ENCODE measurements at places on chromosomes 1 and 21.

- no peak for DNase-seq
Observed at GRCh38 chr1:205088341-205088740, 4.1 kb upstream of the TMEM81 start.

- no peak for DNase-seq
Observed at GRCh38 chr1:201554789-201555592, 16.1 kb downstream of the NAV1 start.

- DNase-seq, result no peak
Observed at GRCh38 chr1:241848686-241849344, 811 bp downstream of the EXO1 start.

GRCh38 chr1:15621975-15622374 is 4.7 kb downstream of the DDI2 start:
- no peak for DNase-seq

DNA sequence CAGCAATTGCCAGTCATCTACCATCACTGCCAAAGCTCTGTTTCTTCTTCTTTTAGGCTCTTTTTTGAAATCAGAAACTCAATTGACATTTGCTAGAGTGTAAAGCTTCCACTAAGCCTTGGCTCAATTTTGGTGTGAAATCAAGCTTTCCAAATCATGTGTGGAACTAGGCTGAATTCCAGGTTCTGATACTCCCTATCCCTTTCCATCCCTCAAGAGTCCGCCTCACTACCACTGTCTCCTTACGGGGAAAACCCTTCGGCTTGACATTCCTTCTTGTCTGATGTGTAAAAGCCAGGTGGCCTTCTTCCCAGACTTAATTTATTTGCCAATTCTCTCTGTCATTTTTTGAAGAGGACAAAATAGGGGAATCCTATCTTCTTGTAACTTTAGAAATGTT is 47.2 kb upstream of the PRMT6 start:
- no peak for DNase-seq

DNA sequence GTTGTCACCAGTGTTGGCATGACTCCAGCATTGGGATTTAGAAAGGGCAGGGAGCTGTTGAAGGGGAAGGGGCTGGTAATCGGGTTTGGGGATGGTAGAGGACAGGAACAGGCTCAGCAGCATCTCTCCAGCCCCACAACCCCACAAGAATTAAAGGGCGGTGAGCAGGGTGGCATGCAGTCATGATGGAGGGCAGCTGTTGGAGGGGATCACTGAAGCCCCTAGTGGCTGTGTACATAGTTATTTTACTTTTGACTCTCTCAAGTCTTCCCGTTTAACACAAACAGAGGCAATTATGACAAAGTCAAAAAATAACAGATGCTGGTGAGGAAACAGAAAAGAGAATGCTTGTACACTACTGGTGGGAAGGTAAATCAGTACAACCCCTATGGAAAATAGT is 213.8 kb downstream of the URB2 start:
- DNase-seq, result no peak

- no peak for DNase-seq
Observed at GRCh38 chr1:7425229-7425628, 345.9 kb upstream of the VAMP3 start.

DNA sequence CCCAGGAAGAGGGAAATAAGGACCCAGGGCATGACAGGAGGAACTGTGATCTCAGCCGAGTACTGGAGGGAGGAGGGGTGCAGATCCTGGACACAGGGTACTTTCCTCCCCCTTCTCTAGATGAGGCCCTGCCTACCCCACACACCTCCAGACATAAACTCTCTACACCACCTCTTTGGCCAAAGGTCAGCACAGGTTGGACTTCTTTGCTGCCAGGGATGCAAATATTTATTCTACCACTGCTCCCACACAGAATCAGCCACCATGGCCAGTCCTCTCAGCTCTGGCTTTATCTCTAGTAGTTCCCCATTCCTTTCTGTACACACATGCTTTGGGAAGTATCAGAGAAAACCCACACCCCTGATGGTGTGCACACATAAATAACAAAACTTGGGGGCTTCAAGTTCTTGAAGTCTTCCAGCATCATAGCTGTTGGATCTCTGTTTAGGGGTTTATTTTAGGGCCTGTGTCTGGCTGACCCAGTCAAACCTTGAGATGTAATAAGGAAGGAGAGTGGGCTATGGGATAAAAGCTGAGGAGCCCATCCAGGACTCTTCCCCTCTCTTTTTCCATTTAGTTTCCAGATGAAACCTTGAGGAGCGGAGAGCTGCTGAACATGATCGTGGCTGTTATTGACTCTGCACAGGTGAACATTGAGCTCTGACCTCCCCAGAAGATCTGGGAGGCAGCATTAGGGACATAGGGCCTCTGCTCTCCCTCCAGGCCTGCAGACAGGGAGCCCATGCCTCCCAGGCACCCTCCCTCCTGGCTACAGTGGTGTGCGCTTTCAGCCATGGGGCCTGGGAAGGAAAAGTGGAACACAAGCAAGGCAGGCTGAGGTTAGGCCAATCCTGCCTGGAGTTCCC is 6.7 kb upstream of the SLC27A3 start:
- DNase-seq, result no peak

GRCh38 chr21:41671859-41672542 is 94.9 kb downstream of the RIPK4 start:
- no peak for DNase-seq

DNA sequence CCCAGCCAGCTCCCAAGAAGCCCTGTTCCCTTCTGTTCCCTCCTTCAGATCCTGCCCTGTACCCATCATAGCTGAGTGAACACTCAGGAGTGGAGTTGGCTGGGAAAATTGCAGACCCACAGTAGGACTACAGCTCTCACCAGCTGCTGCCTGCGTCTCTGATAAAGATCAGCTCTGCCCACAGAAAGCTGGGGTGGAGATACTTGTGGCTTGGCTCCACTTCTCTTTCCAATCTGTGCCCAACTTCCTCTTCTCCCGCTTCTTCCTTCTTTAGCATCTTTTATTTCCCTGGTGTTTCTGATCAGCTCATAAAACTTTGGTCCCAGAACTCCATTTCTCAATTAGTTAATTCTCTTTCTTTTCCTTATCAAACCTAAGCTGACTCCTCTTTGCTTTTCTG is 5.5 kb upstream of the CD1A start:
- DNase-seq, result no peak

DNA sequence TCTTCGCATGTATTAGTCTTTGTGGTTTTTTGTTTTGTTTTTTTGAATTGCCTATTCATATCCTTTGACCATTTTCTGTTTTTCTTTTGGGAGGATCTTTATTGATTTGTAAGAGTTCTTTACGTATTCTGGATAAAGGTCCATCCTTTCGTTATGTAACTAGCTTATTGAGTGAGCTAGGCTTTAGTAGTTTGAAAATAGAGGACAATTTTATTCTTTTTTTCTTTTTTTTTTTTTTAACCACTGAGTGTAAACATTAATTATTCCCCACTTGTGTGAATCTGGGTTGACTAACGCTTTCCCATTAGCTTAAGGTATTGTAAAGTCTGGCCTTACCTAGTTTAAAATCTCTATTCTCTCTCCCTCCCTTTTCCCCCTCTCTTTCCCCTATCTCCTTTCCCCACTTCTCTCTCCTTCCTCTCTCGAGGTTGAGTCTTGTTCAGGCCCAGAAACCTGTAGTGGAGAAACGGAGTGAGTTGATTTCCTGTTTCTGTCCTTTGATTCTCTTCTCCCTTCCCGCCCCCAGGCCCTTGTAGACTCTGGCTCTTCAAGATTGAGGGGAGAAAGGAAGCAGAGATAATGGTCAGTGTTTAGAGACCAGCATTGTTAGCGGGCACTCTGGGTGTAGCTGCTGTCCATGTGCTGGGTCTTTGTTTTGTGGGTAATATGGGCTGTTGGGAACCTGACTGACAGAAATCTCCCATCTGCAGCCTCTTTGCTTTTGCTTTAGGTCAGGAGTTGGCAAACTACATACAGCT is 1.5 kb downstream of the MORC3 start:
- no peak for DNase-seq

DNA sequence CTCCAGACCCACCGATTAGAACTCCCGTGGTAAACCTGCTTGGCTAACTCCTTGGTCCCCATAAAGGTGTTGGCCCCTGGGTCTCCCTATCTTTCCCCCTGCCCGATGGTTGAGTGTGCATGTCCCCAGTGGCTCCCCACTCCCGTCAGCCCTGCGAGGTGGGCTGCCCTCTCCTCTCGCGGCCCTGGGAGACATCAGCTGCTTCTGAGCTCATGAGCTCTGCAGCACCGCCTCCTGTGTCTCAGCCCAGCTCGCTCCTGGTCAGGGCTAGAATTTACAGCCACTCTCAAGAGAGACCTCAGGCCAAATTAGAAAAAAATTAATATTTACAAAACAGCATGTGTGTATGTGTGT is 15.9 kb upstream of the ZBTB21 start:
- DNase-seq, result no peak

- DNase-seq, result no peak
Observed at GRCh38 chr21:42214081-42214750, 4.7 kb upstream of the ABCG1 start.

DNA sequence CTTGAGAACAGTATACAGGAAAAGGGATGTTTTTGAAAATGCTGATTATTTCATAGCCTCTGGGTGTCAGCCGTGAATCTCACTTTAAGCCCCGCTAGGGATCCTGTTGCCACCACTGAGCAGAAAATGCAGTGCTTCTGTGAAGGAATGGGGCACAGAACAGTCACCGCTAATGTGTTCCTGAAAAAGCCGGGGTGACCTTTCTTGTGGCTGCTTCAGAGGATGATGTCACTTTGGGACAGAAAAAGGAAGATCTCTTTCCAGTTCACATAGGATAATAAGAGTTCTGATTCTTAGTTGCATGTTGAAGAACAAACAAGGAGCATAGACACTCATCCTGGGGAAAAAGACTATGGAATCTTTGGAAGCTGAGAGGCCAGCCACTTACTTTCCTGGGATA is 349.6 kb downstream of the DISC1 start:
- DNase-seq, result no peak

GRCh38 chr1:107436552-107437241 is 295.9 kb downstream of the NTNG1 start:
- no peak for DNase-seq

- DNase-seq, result no peak
Observed at GRCh38 chr1:91583326-91583755, 82.7 kb downstream of the CDC7 start.

- DNase-seq, result no peak
Observed at GRCh38 chr1:222284466-222284865, 263.4 kb downstream of the HHIPL2 start.

DNA sequence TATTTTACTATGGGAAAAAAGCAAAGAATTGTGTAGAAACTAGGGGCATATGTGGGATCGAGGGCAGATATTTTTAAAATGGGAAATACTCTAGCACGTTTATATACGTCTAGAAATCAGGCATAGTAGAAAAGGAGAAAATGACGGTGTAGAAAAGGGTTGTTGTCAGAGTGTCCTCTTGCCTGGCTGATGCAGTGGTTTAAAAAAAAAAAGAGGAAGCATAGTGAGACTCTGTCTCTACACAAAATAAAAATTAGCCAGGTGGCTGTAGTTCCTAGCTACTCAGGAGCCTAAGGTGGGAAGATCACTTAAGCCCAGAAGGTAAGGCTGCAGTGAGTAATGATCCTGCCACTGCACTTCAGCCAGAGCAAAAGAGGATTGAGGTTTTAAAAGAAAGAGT is 64.7 kb upstream of the LRRC7 start:
- no peak for DNase-seq

GRCh38 chr1:33111965-33112364 is 31.0 kb downstream of the AZIN2 start:
- DNase-seq, result no peak

All from activated T-helper 1 cell treated with Interleukin-2 at 50 U/mL for 16 hours (primary cell).